8988T (cell line): ENCODE measurements at places on chromosomes 13 and 19.

- no peak for DNase-seq
These were observed 5.8 kb downstream of the OXGR1 start for GRCh38 chr13:96988441-96988840.

GRCh38 chr13:28326056-28326455 is 168.9 kb downstream of the FLT1 start:
- DNase-seq: no peak

DNA sequence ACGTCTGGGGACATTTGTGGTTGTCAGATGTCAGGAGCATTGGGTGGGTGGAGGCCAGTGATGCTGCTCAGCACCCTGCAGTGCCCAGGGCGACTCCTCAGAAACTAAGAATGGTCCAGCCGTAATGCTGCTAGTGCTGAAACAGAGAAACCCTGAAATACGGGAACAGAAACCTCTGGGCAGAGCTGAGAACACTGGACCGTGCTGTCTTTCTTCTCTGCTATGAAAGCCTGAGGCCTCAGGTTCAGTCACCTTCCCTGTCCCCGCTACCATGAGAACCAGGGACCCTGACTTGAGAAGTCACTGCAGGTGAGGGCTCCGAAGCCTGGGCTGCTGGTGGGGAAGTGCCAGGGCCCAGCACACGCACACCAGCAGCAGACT is 13.4 kb downstream of the CAPS start:
- DNase-seq: no peak

DNA sequence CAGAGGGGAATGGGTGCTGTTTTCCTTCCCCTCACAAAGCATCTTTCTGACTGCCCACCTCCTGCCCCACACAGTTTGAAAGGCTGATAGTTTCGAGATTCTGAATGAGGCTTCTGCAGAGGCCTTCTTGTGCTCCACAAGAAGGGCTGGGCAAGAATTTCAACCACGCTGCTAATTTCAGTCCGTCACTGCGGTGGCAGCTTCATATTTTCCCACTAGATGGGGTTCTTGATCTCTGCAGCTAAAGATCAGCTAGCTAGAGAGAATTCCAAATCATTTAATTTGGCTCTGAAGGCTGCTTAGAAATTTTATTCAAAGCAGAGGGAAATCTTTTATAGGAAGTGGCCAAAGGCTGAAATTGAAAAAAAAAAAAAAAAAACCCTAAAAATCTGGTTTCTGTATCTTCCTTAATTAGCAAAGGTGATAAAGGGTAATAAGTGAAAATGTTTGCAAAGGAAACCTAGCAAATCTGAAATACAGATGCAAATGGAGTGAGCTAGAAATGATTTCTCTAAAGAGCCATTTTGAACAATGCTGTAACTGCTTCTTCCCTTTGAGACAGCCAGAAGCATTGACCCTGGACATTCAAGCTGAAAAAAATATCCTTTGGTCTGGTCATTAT is 38.0 kb upstream of the C13orf42 start:
- DNase-seq: no peak

DNA sequence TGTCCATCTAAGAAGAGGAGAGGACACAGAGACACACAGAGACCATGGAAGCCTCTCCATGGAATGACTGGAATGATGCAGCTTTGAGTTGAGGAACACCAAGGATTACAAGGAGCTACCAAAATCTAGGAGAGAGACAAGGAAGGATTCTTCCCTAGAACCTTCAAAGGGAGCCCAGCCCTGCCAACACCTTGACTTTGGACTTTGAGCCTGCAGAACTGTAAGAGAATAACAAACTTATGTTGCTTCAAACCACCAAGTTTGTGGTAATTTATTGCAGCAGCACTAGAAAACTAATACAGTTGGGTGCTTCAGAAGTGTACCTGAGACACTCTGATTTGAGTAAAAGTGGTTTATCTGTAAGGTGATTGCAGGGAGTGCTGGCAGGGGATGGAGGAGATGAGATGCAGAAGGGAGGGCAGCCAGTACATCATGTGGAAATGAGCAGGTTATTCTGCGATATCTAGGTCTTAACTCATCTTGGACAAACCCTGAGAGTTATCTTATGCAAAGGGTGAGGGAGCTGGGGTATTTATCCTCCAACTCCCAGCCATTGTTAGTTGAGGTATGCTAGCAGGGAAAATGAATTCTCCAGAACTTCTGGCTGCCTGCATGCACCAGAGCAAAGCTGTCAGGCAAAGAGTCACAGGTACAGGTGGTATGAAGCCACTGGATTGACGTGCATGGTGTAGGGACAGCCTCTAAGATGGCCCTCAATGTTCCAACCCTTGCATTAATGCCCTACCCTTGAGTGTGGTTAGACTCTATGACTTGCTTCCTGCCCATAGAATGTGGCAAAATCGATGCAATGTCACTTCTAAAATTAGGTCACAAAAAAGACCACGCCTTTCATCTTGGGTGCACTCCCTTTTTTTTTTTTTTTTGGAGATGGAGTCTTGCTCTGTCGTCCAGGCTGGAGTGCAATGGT is 31.3 kb upstream of the ADGRL1 start:
- DNase-seq: no peak

GRCh38 chr13:38483623-38484022 is 134.0 kb downstream of the UFM1 start:
- DNase-seq: no peak

DNA sequence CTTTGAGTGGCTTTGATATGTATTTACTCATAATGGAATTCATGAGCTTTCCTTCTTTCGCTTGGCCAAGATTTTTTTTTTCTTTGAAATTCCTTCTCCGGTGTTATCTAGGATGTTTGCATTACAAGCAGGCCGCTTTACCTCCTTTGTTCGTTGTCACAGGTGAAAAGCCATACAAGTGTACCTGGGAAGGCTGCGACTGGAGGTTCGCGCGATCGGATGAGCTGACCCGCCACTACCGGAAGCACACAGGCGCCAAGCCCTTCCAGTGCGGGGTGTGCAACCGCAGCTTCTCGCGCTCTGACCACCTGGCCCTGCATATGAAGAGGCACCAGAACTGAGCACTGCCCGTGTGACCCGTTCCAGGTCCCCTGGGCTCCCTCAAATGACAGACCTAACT is 16.7 kb downstream of the KLF5 start:
- DNase-seq: no peak

DNA sequence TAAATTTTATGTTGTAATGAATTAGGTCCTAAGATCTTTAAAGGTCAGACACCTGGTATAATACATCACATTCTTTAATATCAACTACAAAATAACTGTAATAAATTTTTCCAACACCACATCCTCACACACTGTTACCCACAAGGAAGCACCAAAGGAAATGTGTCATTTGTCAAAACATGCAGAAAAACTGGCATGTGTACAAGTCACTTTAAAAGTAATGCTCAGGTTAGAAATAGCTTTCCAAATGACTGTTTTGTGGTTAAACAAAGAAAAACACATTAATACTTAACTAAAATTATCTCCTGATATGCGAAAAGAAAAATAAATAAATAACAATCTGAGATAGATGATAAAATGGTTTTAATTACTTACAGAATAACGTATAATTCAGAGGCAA is 74.7 kb downstream of the MZT1 start:
- no peak for DNase-seq

DNA sequence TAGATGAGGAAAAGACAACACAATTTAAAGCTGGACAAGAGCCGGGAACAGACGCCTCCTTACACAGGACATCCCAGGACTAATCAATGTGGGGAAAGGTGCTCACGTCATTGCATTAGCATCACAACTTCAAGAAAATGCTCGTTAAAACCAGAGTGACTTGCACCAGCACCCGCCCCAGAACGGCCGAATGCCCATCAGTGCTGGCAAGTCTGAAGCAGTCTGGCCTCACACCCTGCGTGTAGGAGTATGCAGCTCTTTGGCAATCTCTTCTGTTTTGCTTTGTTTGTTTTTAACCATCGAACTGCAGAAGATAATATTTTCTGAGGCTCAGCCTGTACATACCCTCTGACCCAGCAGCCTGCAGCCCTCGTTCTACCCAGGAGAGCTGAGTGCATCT is 44.8 kb upstream of the LDLR start:
- DNase-seq: no peak

GRCh38 chr13:74674720-74675119 is 540.5 kb upstream of the KLF12 start:
- DNase-seq: no peak

DNA sequence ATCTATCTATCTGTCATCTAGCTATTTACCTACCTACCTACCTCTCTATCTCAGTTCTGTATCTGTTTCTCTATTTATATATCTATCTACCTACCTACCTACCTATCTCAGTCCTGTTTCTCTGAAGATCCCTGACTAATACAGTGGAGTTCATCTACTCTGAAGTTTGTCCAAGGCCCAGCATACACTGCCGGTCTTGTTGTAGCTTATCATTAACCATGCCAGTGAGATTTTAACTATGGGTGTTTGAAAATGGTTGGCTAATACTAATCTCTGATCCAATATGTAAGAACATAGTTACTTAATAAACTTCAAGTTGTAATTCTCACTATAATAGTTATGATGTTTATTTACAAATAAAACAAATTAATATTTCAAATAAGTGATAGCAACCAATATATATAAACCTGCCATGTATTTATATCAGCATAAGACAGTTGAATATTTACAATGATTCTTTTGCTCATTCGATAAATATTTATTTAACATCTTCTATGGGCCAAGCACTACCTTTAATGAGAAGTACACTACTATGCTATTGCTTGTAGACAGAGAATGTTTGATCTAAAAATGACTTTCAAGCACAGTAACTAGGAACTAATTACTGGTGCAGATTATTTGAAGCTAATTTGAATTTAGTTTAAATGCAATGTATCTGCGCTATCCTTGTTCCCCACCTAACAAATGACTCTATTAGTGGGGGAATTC is 242.1 kb downstream of the KLF5 start:
- DNase-seq: no peak

- no peak for DNase-seq
These were observed 274.7 kb downstream of the DNAJC15 start for GRCh38 chr13:43297967-43298678.

DNA sequence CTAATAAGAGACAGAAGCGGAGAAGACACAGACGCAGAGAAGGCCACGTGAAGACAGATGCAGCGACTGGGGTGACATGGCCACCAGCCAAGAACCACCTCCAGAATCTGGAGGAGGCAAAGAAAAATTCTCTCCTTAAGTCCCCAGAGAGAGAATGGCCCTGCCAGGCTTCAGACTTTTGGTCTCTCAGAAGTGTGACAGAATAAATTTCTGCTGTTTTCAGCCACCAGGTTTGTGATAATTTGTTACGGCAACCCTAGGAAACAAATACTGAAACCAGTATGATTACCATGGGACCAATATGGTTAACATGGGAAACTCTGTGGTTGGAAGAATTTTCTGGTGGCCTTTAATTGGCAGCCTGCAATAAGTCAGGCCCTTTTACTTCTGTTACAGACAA is 63.9 kb upstream of the DOCK9 start:
- DNase-seq: no peak

GRCh38 chr13:113774177-113775107 is 15.4 kb downstream of the TMEM255B start:
- no peak for DNase-seq

DNA sequence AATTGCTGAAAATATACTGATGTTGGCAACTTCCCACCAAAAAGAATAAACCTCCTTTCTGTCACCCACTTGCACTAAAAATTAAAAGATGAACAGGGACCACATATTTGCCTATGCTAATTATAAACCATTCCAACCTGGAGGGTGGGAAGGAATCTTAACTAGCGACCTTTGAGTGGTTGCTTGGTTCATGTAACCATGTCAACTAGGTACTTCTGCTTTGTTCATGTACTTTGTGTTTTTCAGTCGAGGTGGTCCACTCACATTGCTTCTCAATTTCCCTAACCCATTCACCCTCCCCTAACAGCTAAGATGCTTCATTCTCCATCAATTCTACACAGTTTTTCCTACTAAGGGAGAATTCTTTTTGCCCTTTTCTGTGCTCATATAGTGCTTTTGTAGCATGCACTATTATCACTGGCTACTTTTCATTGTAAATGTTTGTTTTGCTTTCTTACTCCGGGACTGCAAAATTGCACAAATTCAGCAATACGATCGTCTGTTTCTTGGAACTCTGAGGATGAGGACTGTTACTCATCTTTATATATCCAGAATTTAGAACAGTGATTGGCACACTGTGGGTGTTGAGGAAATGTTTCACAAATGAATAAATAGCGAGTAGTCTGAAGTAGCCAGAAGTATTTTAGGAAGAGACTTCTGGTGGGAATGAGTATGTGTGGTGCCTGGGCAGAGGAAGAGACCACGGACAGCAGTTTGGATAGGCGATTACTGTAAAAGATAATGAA is 187.5 kb downstream of the GPC6 start:
- no peak for DNase-seq

GRCh38 chr19:14673088-14673487 is 1.6 kb downstream of the ADGRE3 start:
- DNase-seq: no peak

DNA sequence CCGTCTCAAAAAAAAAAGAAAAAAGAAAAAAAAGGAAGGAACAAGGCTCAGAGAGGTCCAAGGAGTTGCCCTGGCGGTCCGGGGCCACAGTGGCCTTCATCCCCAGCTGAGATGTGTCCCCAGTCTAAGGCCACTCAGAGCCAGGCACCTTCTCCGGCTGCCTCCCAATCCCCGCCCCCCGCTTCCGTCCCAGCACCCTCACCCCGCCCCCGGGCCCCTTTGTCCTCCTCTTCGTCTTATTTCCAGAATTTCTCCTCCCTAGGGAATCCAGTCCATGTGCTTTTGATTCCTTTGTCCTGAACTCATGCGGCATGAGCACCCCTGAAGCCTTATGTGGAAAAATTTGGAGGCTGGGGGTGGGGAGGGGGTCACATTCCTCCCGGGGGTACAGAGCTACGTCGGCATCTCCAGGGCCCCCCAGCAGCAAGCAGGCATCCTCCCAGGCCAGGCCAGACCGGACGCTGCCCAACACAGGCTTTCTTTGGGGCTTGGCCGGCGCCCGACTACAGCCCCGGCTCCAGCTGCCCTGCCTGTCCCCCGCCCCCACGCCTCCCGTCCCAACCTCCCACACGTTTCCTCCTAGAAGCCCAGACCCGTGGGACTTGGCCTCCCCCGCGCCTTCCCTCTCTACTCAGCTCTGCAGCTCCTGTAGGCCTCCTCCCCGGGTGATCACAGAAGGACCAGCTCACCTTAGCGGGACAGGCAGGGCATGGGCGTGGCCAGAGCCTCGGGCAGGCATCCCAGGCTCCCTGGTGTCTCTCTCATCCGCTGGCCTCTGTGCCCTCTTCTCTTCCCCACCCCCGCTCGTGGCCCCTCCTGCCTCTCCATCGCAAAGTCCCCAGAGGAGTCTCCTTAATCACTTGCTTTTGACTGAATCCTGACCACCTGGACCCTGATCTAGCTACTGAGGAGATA is 17.8 kb upstream of the ADGRE5 start:
- DNase-seq: no peak

GRCh38 chr13:82687884-82688283 is 1194.4 kb downstream of the SLITRK1 start:
- DNase-seq: no peak

GRCh38 chr13:43647471-43647870 is 139.3 kb downstream of the ENOX1 start:
- DNase-seq: no peak

- no peak for DNase-seq
These were observed 84.8 kb downstream of the LNX2 start for GRCh38 chr13:27535546-27535945.

- DNase-seq: no peak
These were observed 41.6 kb downstream of the COL4A1 start for GRCh38 chr13:110265341-110265681.

- DNase-seq: no peak
These were observed 422.3 kb upstream of the GPC6 start for GRCh38 chr13:92804346-92804745.
